Adrenal gland (tissue), 19 donors: ENCODE measurements at places on chromosomes 2 and 18. TPM values are rescaled to one million over a fixed set of nuclear protein-coding genes. Genes with fewer than 3 reads are reported as not detected.

The MAP4K4 gene
- 17.1 TPM for polyA plus RNA-seq

GRCh38 chr18:41268271-41268670 is 686.8 kb upstream of the PIK3C3 start:
- DNase-seq = no peak

DNA sequence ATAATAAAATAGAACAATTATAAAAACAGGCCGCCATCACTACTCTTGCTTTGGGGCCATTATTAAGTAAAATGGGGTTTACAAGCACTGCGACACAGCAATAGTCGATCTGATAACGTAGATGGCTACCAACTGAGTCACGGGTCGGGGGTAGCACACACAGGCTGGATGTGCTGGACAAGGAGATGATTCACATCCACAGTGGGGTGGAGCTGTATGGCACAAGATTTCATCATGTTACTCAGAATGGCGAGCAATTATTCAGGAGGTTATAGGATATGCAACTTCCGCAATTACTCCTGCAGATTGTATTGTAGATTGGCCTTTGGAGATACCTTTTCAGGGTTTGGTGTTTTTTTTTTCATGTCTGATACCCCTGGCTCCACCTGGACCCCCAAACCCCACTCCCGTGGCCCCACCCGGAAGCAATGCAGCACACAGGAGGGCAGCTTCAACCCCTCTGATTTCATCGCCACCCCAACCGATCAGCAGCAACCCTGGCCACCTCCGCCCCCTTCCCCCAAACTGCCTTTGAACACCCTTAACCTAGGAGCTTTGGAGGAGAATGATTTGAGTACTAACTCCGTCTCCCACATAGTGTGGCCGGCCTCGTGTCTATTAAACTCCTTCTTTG is 21.4 kb upstream of the MLPH start:
- no peak for DNase-seq

DNA sequence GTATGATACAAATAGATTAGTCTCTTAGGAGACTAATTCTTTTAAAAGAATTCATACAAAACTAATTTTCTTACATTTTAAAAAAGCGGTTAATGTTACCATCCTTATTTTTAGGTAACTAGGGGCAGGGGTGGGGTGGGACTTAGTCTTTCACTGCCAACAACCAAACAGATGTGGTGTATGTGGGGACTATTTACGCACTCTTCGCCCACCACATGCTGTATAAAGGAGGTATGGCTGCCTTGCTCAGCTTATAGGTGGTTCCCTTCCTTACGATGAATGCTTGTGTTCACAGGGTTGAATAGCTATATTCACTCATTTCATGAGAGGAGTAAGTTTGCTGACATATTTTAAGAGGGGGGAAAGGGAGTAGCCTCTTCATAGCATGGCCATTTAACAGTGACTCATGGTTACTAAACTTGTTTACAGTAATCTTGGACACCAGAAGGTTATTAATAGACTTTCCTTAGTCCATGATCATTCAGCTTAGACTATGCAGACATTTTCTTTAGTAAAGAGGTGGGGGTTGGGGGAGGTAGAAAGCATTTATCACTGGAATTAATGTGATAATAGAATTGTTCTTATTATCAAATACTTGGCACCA is 61.8 kb downstream of the CAB39 start:
- no peak for DNase-seq
